Lower lobe of right lung (tissue), 2 donors: ENCODE measurements at places on chromosomes 4 and X. TPM values are rescaled to one million over a fixed set of nuclear protein-coding genes. Genes with fewer than 3 reads are reported as not detected.

Gene GABRE
- total RNA-seq, result 33.8 TPM

Gene NAA15
- 31.2 TPM for total RNA-seq

DNA sequence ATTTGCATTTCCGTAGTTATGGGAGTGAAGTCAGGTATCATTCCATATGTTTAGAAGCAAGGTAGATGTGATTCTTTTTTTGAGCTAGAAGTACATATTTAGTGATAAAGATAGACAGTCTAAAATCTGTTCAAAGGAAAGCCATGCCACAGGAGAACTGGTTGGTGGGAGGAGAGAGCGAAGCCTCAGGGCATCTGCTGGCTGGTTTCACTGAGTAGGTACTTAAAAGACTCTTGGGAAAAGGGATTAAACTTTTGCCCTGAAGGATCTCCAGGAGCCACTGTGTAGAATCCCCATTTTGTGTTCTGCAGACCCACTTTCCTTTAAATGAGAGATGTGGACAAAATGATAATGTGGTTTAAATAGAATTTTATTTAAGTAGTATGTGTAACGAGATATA is 89.6 kb downstream of the SHROOM2 start:
- no peak for DNase-seq

Gene BEX3
- total RNA-seq, result 93.9 TPM

- no peak for DNase-seq
Observed at GRCh38 chr4:175658661-175659060, 153.4 kb downstream of the GPM6A start.

DNA sequence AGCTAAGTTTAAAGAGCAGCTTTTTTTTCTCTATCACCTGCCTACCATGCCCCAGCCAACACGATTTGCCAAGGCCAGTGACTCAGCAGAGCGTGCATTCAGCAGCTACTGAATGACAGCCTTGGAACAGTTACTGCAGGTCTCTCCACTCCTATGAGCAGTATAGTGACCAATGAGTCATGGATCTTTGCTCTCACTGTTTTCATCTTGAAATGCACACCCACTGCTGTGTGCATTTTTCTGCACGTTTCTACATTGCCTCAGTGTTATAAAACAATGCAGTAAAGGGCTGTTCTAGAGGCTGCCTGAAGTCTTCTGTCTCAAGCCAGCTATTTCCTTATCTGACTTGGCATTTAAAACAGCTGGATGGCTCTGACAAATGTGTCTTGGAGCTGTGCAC is 66.0 kb upstream of the C4orf54 start:
- DNase-seq, result peak; percentile 48

Gene SLC25A5
- 334 TPM for total RNA-seq

GRCh38 chrX:53262918-53263394 is 18.4 kb downstream of the IQSEC2 start:
- no peak for DNase-seq

Gene NEUROG2
- not detected for total RNA-seq

Gene STATH
- total RNA-seq, result not detected

DNA sequence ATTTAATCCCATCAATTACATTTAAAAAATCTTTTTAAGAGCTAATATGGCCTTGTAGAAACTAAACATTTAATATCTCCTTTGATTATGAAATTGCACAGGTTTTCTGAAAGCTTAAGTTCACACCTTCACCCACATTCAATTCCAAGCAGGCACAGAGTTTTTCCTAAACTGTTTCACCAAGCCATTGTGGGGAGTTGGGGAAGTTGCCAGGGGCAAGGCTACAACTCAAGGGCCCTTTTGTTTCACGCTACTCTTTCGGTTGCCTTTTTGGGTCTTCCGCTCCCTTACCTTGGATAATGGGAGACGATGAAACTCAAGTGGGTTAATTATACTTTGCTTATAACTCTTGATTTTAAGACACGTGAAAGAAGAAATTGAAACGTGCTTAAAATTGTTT is 33.3 kb downstream of the APBB2 start:
- no peak for DNase-seq

GRCh38 chr4:154014407-154015321 is 225.8 kb upstream of the SFRP2 start:
- no peak for DNase-seq

Gene PABPC1L2A
- not detected for total RNA-seq

- DNase-seq, result no peak
Observed at GRCh38 chr4:36308150-36308549, 26.7 kb downstream of the DTHD1 start.

Gene FAM241A
- 5.0 TPM for total RNA-seq

- DNase-seq, result no peak
Observed at GRCh38 chr4:165783626-165784025, 89.4 kb upstream of the TLL1 start.

DNA sequence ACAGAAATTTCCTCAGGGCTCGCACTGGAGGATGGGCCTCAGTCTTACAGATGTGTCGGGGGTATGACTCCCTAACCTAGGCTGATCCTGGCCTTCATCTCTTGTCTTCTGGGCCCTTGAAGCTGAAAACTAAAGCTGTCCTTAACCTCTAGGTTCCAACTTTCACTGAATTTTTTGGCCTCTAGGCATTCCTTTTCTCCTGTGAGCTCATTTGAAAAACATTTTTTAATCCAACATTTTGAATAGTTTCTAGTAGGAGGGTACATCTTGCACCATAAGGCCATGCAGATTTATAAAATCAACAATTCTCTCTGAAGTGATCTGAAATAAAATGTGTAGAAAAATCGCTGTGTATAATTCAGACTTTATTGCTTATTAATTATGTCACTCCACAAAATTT is 19.7 kb downstream of the RWDD4 start:
- no peak for DNase-seq

Gene GAB3
- 17.4 TPM for total RNA-seq

Gene PCDH19
- 0.27 TPM for total RNA-seq

DNA sequence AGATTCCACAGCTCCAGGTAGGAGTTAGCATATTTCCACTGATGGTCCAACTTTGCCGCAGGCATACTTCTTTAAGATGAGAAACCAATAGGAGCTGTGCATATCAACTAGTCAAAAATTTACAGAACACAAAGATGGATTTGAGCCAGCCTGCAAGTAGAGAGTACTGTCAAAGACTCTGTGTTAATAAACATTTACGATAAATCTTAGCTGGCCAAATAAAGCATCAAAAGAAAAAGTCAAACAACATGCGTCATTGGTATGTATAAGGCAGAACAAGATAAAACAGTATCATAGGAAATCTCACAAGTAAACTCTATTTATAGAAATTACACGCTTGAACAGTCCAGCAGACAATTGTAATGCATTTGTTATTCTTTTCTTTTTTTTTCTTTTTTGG is 907.4 kb upstream of the AGA start:
- DNase-seq, result no peak
